Fibroblast of skin of left quadriceps (primary cell): ENCODE measurements at places on chromosomes 5 and 9.

- no peak for DNase-seq
Observed at GRCh38 chr5:78887384-78888118, 97.6 kb downstream of the ARSB start.

DNA sequence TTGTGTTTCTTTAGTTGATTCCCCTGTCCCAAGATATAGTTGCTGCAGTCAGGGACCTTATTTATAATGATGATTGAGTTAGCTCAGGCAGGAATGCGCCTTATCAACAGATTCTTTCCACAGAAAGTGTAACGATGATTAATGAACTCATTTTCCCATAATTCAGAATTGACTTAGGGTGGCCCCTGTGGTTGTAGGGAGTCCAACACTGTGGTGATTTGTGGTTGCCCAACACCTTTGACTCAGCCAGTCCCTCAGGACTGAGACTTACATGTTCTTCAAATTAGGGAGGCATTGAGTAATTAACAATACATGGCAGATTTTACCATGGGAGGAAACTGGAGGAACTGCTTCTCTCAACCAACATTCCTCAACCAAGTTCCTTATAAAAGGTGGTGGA, 221.9 kb downstream of the GABRG2 start:
- no peak for DNase-seq

DNA sequence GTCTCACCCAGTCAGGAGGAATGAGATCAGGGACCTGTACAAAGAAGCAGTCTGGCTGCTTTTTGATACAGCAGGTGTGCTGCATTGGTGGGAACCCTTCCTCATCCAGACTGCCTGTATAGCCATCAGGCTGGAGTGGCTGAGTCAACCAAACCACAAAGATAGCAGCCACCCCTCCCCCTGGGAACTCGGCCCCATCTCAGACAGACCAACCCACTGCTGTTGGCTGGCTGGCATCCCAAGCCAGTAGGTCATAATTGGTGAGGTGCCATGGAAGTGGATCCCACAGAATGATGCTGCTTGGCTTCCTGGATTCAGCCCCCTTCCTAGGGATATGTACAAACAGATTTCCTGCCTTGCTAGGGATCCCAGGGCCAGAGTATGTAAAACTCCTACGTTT, 60.9 kb downstream of the YTHDC2 start:
- DNase-seq: peak; percentile 66

DNA sequence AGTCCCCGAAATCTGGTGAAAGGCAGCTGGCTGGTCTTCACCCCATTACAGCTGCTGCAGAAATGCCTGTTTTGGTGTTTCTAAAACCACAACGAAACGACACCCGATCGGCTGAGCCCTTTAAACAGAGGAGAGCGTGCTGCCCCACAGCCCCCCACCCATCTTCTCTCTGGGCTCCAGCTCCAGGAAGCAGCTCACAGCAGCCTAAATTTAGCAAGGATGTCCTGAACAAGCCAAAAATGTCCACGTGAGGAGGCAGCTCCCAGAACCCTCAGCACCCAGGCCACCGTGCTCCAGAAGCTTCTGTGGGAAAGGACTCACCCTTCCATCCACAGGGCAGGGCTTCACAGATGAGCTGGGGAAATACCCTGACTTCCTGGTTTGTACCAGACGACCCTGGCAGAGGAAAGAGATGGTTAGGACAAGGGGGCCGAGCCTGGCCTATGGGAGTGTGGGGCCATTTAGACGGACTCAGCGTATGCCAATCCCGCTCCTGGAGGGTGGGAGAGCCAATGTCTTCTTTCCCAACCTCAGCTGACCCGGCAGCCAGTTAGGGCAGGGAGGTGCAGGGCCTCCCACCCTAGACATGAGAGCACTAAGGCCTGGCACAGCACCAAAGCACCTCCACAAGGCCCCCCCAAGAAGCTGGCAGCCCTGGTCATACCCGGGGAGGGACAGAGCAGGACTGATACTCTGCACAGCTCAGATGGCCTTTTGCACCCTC, 39.1 kb upstream of the SARDH start:
- no peak for DNase-seq

- DNase-seq: no peak
Observed at GRCh38 chr5:177591690-177592009, 353 bp upstream of the TMED9 start.

DNA sequence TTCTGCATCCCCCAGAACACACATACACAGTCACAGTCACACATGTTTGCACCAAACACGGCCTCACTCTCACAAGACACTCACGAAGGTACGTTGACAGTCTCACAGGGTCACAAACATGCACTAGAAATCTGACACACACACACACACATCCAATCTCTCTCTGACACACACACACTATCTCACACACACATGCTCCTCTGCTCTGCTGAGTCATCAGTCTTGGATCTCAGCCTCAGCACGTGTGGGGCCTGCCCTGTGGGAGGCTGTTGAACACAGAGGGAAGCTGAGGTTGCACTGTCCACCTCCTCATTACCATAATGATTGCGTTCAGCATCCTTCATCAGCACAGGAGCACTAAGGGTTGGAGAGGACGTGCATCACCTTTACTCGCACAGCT, 188.8 kb downstream of the MTRR start:
- peak; percentile 36 for DNase-seq

GRCh38 chr9:89496645-89497256, 1.2 kb downstream of the SEMA4D start:
- DNase-seq: no peak

DNA sequence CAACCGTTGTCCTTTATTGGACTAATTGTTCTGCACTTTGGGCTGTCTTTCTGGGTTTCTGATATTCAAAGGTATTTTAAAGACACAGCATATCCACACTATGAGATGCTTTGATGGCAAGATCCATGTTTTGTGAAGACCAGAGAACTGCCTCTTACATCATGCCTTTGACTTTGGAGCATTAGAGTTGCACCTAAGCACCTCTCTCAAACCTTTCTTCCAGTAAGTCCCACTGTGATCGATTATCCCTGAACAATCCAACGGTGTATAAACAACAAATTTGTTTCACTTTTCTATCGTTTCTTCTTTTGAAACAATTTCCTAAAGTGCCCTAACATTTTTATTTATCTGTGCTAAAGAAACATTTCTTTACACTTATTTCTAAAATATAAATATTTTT, 144.4 kb downstream of the KCTD16 start:
- DNase-seq: no peak
